ENCODE measurements at places on chromosomes 11 and 22.
A peak's percentile ranks its signal among the peaks of the same experiment; 100 is the strongest.

DNA sequence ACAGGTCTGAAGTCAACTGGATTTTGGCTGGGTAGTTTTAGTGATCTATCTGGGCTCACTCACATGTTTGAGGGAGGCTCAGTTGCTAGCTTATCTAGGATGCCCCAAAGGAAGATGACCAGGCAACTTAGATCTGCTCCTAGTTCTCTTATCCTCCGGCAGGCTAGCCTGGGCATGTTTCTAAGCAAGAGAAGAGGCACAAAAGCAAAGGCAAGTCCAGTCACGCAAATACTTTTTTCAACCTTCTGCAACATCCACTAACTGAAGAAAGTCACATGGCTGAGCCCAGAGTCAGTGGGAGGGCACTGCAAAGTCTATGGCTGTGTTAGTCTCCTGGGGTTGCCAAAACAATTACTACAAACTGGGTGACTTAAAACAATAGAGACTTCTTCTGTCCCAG, 32.9 kb upstream of the FSHB start:
- DNase-seq = no peak
- no peaks in the 10 kb centered on the region for H3K4me1 ChIP-seq
- no peaks in the 10 kb centered on the region for H3K36me3 ChIP-seq
- H3K4me3 ChIP-seq = no peak overlapping the region
- H3K27me3 ChIP-seq = no peaks in the 10 kb centered on the region
- H3K27ac ChIP-seq = no peak overlapping the region

DNA sequence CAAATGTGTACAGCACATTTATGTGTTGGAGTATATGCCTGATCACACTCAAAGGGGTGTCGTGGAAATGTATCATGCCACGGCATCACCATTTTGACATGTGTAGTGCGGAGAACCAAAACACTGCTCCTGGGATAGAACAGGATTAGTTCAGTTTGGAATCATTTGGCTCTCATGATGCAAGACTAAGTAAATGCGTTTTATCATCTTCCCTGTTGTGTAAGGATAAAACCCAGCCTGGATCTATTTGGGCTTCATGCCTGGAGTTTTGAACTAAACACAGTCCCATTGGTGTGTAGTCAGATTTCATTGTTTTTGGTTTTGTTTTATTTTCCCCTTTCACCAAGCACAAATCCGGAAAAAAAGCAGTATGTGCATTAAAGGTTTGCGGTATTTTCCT, 574.3 kb downstream of the NTM start:
- H3K36me3 ChIP-seq = no peaks in the 10 kb centered on the region
- H3K27ac ChIP-seq = no peak overlapping the region
- H3K27me3 ChIP-seq = no peaks in the 10 kb centered on the region
- H3K4me3 ChIP-seq = no peak overlapping the region
- DNase-seq = no peak

DNA sequence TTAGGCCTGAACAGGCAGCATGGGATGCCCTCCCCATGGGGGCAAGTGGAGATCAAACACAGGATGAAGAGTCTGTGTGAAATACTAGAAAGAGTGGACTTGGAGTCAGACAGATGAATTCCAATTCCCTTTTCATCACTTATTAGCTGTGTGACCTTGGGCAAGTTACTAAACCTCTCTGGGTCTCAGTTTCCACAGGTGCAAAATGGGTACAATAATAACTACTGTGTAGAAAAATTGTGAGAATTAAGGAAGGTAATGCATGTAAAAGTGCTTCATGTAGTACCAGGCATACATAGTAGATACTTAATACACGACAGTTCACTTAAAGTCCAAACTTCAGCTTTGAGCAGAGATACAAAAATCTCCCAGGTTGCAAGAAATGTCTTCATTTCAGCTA, 176.4 kb downstream of the DSCAML1 start:
- no peak overlapping the region for H3K4me3 ChIP-seq
- peaks cover 3% of the 10 kb centered on the region for H3K36me3 ChIP-seq
- no peak for DNase-seq
- no peak overlapping the region for H3K27ac ChIP-seq
- peaks cover 17% of the 10 kb centered on the region for H3K27me3 ChIP-seq

- H3K27me3 ChIP-seq = peaks cover 6% of the 10 kb centered on the region
- DNase-seq = peak; percentile 15
- no peaks in the 10 kb centered on the region for H3K36me3 ChIP-seq
- H3K27ac ChIP-seq = peak overlapping the region; percentile 81
- peak overlapping the region; percentile 89 for H3K4me3 ChIP-seq
- peaks cover 27% of the 10 kb centered on the region for H3K4me1 ChIP-seq
These were observed 236.1 kb downstream of the TTC28 start for GRCh38 chr22:28443526-28443876.

GRCh38 chr22:20626811-20627210, 119.4 kb downstream of the MED15 start:
- no peak overlapping the region for H3K27ac ChIP-seq
- DNase-seq = no peak
- peaks cover 30% of the 10 kb centered on the region for H3K4me1 ChIP-seq
- peaks cover 32% of the 10 kb centered on the region for H3K27me3 ChIP-seq
- no peaks in the 10 kb centered on the region for H3K36me3 ChIP-seq
- no peak overlapping the region for H3K4me3 ChIP-seq

DNA sequence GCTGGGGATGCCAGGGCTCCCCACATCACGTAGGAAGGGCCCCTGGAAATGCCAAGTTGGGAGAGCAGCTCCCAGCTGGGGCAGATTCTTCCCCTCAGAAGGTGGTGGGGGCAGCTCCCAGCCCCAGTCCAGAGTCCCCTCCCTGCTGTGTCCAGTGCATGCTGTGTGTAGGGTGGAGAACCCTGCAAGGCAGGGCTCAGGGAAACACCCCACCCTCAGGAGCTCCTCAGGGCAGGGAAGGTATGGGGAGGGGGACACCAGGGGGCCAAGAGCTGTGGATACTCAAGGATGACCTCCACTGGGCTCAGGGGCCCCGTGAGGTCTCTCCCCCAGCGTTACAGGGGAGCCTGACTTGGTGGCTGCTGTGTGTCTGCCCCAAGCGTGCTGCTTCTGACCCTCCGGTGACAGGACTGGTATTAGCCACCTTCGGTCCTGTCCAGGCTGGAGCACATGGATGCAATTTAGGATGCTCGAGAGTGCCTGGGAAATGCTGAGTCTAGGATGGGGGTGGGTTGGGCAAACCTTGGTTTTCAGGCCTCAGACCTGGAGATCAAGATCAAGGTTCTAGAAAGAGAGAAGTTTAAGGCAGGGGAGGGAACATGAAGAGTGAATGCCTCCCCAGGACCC, 16.1 kb upstream of the CABP7 start:
- no peak for DNase-seq
- peaks cover 5% of the 10 kb centered on the region for H3K27me3 ChIP-seq
- H3K4me3 ChIP-seq = no peak overlapping the region

- H3K36me3 ChIP-seq = peaks cover 3% of the 10 kb centered on the region
- peak overlapping the region; percentile 83 for H3K4me3 ChIP-seq
- peak overlapping the region; percentile 20 for H3K27ac ChIP-seq
- H3K4me1 ChIP-seq = peaks cover 46% of the 10 kb centered on the region
- DNase-seq = no peak
These were observed 2.2 kb downstream of the PAX6 start for GRCh38 chr11:31808721-31809540.

GRCh38 chr11:10325277-10326011, 20.6 kb downstream of the ADM start:
- no peak overlapping the region for H3K27ac ChIP-seq
- peaks cover 15% of the 10 kb centered on the region for H3K4me1 ChIP-seq
- DNase-seq = no peak
- no peaks in the 10 kb centered on the region for H3K36me3 ChIP-seq
- no peak overlapping the region for H3K4me3 ChIP-seq
- peaks cover 25% of the 10 kb centered on the region for H3K27me3 ChIP-seq

DNA sequence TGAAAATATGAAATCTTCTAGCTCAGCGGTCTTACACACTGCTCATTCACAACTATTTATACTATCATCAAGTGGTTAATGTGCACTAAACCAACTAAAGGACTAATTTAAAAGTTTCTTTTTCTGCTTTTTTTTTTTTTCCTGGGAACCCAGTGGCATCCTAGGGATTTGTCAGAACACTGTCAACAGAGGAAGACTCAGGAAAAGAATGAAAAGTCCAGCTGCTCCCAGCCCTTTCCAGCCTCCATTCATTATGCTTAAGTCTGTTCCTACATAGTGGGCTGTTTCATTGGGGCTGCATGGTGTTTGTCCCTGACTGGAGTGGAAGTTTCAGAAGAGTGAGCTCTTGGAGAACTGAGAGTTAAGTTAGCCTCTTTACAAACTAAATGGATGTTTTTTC, 391.1 kb downstream of the AASDHPPT start:
- H3K4me3 ChIP-seq = no peak overlapping the region
- no peak for DNase-seq
- no peaks in the 10 kb centered on the region for H3K4me1 ChIP-seq
- H3K36me3 ChIP-seq = no peaks in the 10 kb centered on the region

DNA sequence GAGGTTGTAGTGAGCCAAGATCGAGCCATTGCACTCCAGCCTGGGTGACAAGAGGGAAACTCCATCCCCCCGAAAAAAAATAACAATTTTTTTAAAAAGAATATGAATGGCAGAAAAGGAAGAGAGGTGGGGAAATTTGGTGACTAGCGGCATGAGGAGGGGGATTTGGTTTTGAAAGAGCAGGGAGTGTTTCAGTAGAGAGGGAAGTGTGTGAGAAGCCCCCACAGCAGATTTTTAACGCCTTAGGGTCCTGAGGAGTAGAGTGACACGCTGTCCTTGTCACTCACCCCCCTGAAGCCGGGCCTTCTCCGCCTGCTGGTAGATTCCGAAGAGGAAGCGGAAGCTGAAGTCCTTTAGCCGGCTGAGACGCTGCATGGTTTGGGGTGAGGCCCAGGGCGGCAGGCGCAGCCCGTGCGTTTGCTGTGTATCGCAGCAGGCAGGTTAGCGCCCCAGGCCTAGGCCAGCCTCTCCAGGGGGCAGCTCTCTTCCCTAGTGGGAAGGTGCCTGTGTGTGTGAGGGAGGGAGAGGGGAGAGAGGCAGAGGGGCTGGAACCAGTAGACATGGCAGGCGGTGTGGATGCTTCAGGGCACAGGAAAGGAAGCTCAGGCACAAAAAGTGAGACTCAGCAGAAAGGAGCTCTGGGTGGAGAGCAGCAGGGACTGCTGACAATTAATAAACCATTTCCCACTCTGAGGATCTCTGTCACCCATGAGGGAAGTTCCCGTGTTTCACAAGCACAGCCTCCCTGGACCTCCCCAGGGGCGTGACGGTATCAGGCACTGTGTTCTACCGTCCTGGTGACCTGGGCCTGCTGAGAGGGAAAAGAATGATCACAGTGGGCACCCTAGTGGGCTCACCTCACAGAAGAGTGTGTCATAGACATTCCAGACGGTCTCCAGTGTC, 3.9 kb downstream of the ACP2 start:
- peaks cover 28% of the 10 kb centered on the region for H3K36me3 ChIP-seq
- H3K27me3 ChIP-seq = no peaks in the 10 kb centered on the region
- no peak overlapping the region for H3K4me3 ChIP-seq
- DNase-seq = no peak
- H3K4me1 ChIP-seq = peaks cover 38% of the 10 kb centered on the region

DNA sequence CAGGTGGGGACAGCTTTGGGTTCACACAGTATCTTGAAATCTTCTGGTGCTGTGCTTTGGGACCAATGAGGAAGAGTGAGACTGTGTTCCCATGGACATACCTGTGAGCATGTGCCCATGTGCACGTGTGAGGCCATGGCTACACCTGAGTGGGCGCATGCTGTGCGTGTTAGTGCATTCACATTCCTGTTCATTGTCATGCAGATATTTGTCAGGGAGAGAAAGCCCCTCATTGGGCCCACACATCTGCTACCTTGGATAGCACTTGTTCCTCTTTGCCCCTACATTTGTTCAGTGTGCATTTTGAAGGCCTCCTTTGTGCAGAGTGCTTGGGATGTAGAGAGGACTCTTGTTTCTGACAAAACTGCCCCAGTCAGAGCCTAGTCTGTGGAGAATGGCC, 154.3 kb upstream of the E2F8 start:
- DNase-seq = no peak
- peaks cover 5% of the 10 kb centered on the region for H3K27me3 ChIP-seq
- peaks cover 10% of the 10 kb centered on the region for H3K4me1 ChIP-seq
- H3K36me3 ChIP-seq = no peaks in the 10 kb centered on the region
- H3K27ac ChIP-seq = no peak overlapping the region

DNA sequence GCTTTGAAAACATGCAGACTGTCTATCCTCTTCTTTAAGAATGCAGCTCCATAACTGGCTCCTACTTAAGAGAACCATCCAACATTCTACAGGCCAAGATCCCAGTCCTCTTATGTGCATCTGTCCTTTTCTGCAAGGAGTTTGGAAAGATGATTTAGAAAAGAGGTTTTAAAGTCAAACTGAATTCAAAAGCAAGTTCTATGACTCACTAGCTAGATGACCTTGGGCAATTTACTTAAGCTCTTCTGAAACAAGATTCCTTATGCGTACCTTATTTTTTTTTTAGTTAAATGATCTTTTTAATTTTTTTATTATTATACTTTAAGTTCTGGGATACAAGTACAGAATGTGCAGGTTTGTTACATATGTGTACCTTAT, 29.2 kb downstream of the GUCY1A2 start:
- no peaks in the 10 kb centered on the region for H3K27me3 ChIP-seq
- H3K27ac ChIP-seq = no peak overlapping the region
- no peak overlapping the region for H3K4me3 ChIP-seq
- DNase-seq = no peak
- H3K4me1 ChIP-seq = no peaks in the 10 kb centered on the region

DNA sequence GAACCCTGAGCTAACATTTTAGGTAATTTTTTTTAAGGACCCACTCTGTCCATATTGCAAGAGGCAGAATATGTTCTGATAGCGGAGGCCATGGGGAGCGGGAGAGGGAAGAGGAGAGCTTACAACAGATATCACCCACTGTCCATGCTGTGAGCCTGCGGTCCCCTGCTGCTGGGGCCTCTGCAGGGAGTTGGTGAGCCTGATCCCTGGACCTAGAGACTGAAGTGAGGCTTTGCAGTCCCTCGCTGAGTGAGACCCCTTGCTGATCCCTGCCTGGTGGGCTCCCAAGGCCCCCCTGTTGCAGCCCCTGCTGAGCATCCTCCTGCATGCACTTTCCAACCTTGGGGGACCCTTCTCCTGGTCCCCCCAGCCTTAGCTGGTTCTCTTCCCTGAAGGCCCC, 12.5 kb downstream of the MIF start:
- no peaks in the 10 kb centered on the region for H3K36me3 ChIP-seq
- H3K27me3 ChIP-seq = peaks cover 10% of the 10 kb centered on the region
- H3K27ac ChIP-seq = no peak overlapping the region
- peaks cover 5% of the 10 kb centered on the region for H3K4me1 ChIP-seq
- DNase-seq = no peak

DNA sequence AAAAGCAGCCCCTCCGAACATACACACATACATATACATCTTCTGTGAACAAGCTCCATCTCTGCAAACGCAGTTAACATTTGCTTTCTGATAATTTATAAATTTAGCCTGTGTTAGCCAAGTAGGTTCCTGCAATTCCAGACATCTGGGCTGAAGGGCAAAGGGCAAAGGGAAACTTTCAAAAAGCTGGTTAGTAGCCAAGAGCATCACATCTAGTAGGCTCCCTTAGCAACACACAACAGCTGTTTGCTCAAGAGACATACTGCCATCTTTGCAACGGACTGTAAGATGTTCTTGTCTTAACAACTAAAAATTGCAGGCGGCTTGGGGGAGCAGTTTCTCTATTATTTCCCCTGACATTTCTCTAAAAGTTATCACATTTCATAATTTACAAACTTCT, 134.9 kb downstream of the RBFOX2 start:
- H3K36me3 ChIP-seq = no peaks in the 10 kb centered on the region
- H3K4me1 ChIP-seq = no peaks in the 10 kb centered on the region
- H3K27me3 ChIP-seq = peaks cover 8% of the 10 kb centered on the region
- no peak overlapping the region for H3K4me3 ChIP-seq
- DNase-seq = no peak
- H3K27ac ChIP-seq = no peak overlapping the region

GRCh38 chr11:19793326-19793725, 80.7 kb downstream of the NAV2 start:
- DNase-seq = no peak
- H3K27ac ChIP-seq = no peak overlapping the region
- no peaks in the 10 kb centered on the region for H3K4me1 ChIP-seq
- no peaks in the 10 kb centered on the region for H3K36me3 ChIP-seq

Measured in activated T-cell treated with anti-CD3 and anti-CD28 coated beads, Interleukin-2, amount 50 U/mL, for 72 hours (primary cell).